ENCODE measurements at places on chromosomes 2 and 18. TPM values are rescaled to one million over a fixed set of nuclear protein-coding genes. Genes with fewer than 3 reads are reported as not detected.

Gene STON1
- total RNA-seq = 10.5 TPM

Gene KIAA2012
- not detected for total RNA-seq

GRCh38 chr2:128630974-128631697, 312.5 kb upstream of the HS6ST1 start:
- no peak for DNase-seq

- no peak for DNase-seq
These were observed 51.6 kb downstream of the REL start for GRCh38 chr2:60932954-60933353.

- DNase-seq = no peak
These were observed 42.8 kb upstream of the KLF11 start for GRCh38 chr2:10000541-10000940.

DNA sequence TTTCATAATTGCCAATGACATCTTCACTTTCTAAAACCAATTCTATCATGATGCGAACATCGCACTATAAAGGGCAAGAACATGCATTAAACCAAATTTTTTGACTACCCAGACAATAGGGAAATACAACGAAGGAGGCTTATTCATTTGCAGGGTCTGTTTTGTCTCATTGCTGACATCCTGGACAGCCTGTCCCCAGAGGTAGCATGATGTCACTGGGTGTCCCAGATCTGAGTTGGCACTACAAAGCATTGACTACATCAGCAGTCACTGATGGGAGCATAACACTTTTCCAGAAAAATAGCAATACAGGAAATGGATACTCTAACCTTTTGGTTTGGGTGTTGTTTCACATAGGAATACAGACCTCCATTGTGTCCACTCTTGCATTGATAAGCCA, 180.3 kb downstream of the TMEM182 start:
- no peak for DNase-seq

DNA sequence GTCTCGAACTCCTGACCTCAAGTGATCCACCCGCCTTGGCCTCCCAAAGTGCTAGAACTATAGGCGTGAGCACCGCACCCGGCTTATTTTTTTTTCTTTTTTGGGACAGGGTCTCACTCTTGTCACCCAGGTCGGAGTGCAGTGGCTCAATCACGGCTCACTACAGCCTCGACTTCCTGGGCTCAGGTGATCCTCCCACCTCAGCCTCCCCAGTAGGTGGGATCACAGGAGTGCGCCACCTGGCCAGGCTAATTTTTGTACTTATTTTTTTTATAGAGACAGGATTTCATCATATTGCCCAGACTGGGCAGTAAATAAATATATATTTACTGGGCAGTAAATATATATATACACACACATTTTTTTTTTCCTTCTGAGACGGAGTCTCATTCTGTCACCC, 2.6 kb downstream of the ATP5F1A start:
- no peak for DNase-seq

GRCh38 chr18:54233228-54233625, 8.8 kb upstream of the MBD2 start:
- DNase-seq = peak; percentile 87

DNA sequence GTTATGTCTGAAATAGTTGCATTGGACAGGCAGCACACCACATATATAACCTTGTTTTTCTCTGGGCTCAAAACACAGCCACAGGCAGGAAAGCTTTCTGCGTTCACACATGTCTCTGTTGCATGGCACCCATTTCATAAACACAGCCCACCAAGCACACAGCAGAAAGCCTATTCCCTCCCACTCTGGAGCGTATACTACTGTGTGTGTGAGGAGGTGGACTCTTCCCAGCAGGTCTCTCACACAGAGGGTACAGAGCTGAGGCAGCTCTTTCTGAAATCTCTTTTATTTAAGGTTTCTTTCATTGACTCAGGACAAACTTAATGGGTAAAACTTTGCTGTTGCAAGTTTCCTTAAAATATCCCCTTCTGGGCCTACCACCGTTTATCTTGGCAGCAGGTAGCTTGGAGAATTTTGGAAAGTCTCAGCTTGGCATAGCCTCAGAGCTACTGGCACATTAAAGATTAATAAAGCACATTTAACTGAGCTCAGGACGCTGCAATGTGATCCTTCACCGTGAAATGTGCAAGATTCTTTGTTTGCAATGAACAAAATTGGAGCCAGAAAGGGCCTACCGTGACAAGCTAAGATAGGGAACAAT, 105.1 kb upstream of the NCKAP5 start:
- DNase-seq = no peak

DNA sequence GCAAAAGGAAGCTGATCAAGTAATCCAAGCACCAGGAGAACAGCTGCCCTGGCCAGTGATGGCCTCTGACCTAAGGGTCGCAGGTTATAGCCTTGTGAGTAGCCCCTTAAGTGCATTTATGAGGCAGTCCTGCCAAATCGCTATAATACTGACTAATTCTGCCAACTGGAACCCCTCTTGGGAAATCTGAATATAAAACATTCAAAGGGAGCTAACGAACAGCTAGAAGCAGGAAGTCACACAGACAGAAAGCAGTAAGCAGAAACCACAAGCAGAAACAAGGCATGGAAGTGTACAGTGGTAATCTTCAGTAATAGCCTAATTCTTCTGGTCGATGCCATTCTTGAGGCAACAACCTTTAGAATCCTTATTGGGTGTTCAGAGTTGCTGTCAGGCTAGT, 521.3 kb downstream of the METTL4 start:
- DNase-seq = no peak

DNA sequence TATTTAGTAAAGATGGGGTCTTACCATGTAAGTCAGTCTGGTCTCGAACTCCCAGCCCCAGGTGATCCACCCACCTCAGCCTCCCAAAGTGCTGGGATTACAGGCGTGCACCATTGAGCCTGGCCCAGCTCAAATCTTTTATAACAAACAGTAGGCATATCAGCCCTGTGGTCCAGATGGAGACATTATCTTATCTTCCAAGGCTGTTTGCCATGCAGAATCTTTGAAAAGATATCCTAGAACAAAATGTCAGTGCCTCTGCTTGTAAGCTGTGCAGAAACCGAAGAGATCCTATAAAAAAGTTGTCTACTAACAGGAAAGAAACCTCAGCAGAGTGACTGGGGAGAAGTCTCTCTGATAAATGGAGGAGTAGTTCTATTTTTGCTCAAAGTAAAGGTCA, 142.1 kb downstream of the PTH2R start:
- DNase-seq = no peak

- no peak for DNase-seq
These were observed 99.3 kb downstream of the GAREM1 start for GRCh38 chr18:32371384-32371783.

- no peak for DNase-seq
These were observed 61.9 kb upstream of the ALPP start for GRCh38 chr2:232316461-232317330.

- DNase-seq = no peak
These were observed 35.7 kb downstream of the STEAP3 start for GRCh38 chr2:119259296-119259860.

- DNase-seq = no peak
These were observed 16.6 kb downstream of the VAPA start for GRCh38 chr18:9930299-9930884.

Measured in pulmonary artery endothelial cell (primary cell).